ENCODE measurements at places on chromosomes 4 and X. TPM values are rescaled to one million over a fixed set of nuclear protein-coding genes. Genes with fewer than 3 reads are reported as not detected.

- peak; percentile 52 for ATAC-seq
Measured at GRCh38 chrX:79081895-79082512, 62.5 kb upstream of the GPR174 start.

GRCh38 chrX:111759686-111760085, 78.7 kb downstream of the ALG13 start:
- no peak for ATAC-seq

GRCh38 chr4:40479378-40479777, 144.2 kb downstream of the CHRNA9 start:
- ATAC-seq: no peak

The SLC9B2 gene
- 26.0 TPM for total RNA-seq

GRCh38 chr4:151260526-151260925, 16.4 kb upstream of the PRSS48 start:
- no peak for ATAC-seq

The GPRIN3 gene
- total RNA-seq: 43.5 TPM

DNA sequence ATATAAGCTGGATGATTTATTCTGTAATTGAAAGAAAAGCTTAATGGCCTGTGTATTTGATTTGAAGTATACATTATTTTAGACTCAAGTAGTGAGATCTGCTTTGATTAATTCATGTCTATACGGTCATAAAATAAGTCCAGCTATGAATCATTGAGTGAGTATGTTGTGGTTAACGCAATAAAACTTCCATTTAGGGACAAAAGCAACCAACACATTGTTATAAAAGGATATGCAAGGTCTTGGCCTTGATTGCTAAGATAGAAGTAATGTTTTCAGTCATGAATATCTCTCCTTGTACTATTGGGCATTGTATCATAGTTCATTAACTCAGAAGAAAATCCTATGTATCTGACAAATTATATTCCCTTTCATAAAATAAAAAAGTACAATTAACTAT, 162.1 kb downstream of the EPHA5 start:
- no peak for ATAC-seq

GRCh38 chr4:138298866-138299265, 56.7 kb upstream of the SLC7A11 start:
- ATAC-seq: no peak

The TMPRSS11B gene
- not detected for total RNA-seq

DNA sequence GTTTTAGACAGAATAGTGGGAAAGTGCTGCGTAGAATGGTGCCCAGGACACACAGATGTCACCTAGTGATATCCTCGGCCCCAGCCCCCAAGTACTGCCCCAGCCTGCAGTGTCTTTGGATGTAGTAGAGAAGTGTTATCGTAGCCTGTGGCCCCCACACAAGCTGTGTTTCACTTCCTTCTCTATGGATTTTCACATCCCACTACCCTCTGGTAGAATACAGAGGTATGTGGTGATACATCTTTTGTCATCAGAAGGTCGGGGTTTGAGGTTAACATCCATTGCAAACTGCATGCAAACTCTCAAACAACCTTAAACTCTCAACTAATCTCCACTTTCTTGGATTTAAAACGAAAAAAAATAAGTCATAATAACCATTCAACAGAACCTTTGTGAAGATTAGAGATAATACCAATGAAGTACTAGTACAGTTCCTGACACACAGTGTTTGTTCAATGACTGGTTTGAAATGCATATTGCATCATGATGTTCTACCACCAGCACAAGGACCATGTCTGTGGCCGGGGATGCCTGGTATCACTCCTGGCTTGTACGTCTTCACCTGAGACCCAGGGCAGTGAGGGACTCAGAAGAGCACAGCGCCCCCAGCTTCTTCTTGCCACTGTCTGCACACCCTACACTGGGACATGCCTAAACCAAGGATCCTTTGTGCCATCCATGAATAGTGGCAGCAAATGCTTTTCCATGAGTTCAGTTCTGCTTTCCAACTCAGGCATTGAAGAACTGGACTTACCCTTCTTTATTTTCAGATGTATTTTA, 267.3 kb downstream of the DCTD start:
- ATAC-seq: no peak

The PHOX2B gene
- not detected for total RNA-seq

The PAGE1 gene
- total RNA-seq: not detected

GRCh38 chr4:186633844-186634243, 78.5 kb upstream of the MTNR1A start:
- ATAC-seq: no peak

DNA sequence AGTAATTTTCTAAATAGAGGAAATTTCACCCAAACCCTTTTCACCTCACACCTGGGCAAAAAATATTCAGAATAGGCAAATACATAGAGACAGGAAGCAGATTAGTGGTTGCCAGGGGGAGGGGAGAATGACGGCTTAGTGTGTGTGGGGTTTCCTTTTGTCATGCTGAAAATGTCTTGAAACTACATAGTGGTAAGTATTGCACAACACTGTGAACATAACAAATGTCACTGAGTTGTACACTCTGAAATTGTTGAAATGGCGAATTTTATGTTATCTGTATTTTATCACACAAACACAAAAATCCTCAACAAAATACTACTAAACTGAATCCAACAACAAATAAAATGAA, 60.7 kb upstream of the PLAC1 start:
- ATAC-seq: peak; percentile 76

The MAGEC3 gene
- not detected for total RNA-seq

DNA sequence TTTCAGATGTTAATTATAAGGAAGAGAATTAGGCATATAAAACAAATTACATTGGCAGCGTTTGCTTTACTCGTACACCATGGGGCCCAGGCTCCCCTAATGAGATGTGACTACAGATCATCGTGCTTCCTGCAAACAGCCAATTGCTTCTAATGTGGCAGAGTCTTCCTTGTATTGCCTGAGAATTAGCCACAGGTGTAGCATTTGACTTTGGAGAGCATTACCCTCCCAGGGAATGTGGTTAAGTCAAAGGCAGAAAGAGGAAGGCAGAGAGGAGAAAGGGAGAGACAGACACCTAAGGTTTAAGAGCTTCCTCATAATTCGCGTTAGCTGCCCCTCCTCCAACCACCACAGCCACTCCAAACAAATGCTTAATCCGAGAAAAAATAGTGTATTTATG, 97.0 kb downstream of the MID1IP1 start:
- no peak for ATAC-seq

The GCNA gene
- 10.7 TPM for total RNA-seq

The AKAP14 gene
- not detected for total RNA-seq

GRCh38 chr4:128835498-128836222, 26.2 kb downstream of the JADE1 start:
- ATAC-seq: no peak

The SLC2A9 gene
- total RNA-seq: 1.1 TPM

- no peak for ATAC-seq
Measured at GRCh38 chr4:7865533-7865932, 74.1 kb downstream of the AFAP1 start.

DNA sequence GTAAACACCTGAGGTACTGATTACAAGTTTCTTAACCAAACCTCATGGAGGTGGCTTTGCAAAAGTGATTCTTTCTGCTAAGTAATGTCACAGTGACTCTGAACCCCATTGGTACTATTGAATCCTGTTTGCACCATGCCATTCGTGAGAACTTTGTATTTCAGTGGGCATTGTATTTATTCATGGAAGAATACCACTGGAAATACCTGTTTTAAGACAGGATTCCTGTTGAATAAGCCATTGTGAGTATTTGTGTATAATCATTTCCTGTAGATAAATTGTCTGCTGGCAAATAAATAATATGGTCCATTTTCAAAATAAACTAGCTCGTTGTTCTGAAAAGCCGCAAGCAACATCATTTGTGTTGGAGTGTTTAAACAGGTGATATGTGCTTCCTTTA, 136.4 kb upstream of the GUCY1A1 start:
- ATAC-seq: no peak

DNA sequence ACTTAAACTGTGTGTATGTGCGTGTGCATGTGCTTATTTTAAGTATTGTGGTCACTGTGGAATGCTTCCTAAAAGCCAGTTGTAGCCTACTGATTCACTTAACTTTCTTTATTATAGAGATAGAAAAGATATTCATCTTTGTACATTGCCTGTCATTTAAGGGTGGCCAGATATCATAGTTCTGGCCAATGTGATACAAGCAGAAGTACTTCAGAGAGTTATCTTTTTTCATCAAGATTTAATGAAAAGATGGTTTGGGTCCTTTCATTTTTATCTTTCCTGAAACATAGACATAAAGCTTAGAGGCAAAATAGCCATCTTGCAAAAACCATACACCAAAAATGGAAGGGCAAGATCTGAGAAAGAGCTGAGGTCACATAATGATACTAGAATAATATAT, 744.7 kb upstream of the ADGRL3 start:
- no peak for ATAC-seq

The PRSS12 gene
- not detected for total RNA-seq

- no peak for ATAC-seq
Measured at GRCh38 chrX:112048707-112049106, 33.9 kb downstream of the TRPC5 start.

The PRRG3 gene
- total RNA-seq: not detected

DNA sequence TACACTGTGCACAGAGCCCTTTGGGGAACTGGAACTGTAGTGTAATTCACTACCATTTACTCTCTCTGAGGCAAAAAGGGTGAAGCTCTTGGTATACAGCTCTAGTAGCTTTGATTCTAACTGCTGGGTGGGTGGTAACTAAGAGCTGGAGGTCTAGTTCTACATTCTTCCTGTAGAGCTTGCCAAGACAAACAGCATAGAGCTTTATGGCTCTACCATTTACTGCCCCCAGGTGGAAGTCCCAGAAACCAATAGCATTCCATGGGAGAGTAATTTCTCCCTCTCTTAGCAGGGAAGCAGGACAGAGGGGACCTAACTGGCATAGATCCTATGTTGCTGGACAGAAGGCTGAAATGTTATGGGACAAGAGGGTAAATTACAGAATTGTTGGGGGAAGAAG, 26.7 kb downstream of the HDAC8 start:
- ATAC-seq: no peak

GRCh38 chr4:119781044-119781443, 152.4 kb upstream of the PDE5A start:
- no peak for ATAC-seq

DNA sequence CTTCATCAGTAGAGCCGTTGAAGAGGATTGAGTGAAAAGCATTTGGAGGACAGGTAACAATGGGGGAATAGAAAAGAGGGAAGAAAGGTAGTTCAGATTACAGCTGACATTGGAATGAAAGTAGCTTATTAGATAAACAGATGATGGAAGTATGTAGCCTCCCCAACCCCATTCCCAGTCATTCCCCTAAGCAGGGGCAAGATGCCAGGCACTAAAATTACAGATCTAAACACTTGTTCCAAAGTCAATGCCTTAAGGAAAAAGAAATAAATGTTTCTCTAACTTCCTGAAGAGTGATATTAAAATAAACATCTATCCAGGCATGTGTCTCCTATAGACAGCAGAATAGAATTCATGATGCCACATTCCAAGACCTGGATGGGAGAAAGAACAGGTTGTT, 350.8 kb downstream of the PDGFC start:
- no peak for ATAC-seq

DNA sequence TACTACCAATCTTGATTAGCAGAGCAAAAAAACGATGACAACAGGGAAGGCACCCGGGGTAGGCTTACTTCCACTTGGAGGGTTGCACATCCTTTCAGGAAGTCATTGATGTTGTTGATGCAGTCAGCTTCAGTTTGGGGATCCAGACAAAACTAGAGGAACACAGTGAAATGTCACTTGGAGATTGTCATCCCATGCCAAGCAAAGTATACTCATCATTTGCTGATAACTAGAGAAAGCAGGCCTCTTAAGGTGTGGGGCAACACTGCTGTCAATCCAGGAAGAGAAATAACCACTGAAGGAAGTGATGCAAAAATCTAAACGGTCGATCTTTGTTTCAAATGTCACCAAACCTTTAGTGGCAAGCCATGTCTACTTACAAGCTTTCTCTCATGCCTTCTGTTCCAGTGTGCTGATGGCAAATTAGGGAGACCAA, 1.4 kb downstream of the ARHGEF6 start:
- ATAC-seq: peak; percentile 83

DNA sequence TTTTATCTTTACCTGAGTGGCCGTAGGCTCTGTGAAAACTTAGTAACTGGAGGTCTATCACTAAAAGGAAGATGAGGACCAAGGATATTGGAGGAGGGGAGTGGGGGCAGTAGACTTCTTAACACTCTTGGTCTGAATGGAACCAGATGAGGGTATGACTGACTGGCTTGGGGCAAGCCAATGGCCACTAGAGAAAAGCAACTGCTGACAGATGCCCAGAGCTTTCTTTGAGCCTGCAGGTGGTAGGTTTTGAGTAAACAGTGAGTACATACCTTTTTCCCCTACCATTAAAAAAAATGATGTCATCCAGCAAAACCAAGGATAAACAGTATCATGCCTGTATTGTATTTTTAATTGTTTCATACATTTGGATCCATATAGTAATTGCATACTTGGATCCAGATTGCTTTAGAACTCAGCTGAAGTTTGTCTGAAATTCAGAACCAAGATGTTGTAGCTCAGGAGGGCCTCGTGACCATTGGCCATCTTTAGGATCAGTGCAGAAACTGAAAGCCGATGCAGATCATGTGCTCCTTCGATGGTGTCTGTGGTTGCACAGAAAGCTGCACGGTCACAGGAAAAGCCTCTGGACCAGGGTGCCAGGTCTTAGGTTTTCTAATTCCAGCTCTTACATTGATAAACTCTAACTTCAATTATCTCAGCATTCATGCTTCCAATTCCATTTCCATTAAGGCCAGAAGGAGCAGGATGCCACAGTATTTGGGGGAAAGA, 131.0 kb downstream of the PDGFRA start:
- no peak for ATAC-seq

- ATAC-seq: peak; percentile 52
Measured at GRCh38 chr4:73086095-73086868, 16.8 kb upstream of the COX18 start.

- no peak for ATAC-seq
Measured at GRCh38 chr4:162366146-162366545, 202.3 kb upstream of the FSTL5 start.

DNA sequence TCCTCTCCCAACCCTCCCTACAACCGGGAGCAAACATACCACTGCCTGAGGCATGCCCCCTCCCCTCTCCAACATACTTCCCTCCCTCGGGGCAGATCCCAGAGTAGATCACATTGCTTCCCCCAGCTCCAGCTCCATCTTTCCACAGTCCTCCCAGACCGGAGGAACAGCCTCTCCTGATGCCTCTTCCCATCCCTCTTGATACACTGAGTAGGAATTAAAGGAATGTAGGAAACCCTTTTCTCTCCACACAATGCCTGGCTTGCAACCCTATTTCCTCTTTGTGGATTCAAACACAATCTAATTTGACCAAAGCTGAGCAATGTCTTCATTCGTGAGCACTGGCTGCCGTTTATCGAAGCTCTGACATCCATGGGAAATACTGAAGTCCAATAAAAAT, 339.8 kb downstream of the BCOR start:
- no peak for ATAC-seq

The POU3F4 gene
- not detected for total RNA-seq

- ATAC-seq: no peak
Measured at GRCh38 chr4:129641179-129641578, 545.2 kb downstream of the C4orf33 start.
